Activated CD4-positive, alpha-beta memory T cell treated with anti-CD3 and anti-CD28 coated beads, Interleukin-2, amount 10 ng/mL, durations not matched to agents 7 days and 5 days (primary cell): ENCODE measurements at places on chromosomes 6 and 20.

DNA sequence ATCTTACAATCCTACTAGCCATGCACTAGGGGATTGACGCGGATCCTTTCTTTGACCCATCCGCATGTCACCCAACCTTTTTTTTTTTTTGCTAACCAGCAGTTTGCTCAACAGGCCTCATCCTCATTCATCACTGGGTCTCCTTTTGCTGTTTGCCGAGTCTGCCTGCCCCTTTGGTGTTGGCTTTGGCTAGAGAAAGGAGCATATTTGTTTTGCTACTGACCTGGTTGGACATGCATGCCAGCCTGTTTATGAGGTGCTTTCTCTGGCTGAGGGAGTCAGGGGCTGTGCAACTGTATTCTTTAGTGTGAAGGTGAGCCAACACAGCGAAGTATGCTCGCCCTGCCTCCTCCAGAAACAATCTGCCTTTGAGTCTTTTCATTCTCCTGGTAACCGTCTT lies 40.2 kb downstream of the E2F3 start:
- DNase-seq, result no peak

DNA sequence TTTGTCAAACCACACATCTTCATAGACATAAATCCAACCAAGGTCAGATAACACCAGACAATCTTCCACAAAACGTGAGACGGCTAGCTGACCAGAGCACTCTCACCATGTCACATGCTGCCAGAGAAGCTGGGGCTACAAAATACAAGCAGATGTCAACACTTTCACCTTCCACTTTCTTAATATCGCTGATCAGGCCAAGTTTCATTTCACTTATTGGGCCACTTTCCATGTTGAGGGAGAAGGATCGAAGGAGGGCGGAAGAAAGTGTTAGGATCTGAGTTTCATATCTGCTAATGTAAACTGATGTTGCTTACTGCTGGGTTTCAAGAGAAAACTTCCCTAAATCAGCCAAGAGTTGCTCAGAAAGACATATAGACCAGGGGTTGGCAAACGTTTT lies 177.0 kb upstream of the PRDM1 start:
- DNase-seq, result no peak

GRCh38 chr6:112851146-112851545 lies 504.0 kb downstream of the RFPL4B start:
- no peak for DNase-seq

- DNase-seq, result no peak
These were observed 13.6 kb downstream of the ITPA start for GRCh38 chr20:3222635-3223600.

GRCh38 chr6:158764183-158764849 lies 54.9 kb downstream of the EZR start:
- DNase-seq, result no peak
